ENCODE measurements at places on chromosomes 4 and X. TPM values are rescaled to one million over a fixed set of nuclear protein-coding genes. Genes with fewer than 3 reads are reported as not detected.

TCEAL6 gene
- total RNA-seq, result 0.25 TPM

- peaks cover 2% of the 10 kb centered on the region for H3K36me3 ChIP-seq
- H3K4me3 ChIP-seq, result peak overlapping the region; percentile 11
- H3K27ac ChIP-seq, result no peak overlapping the region
- no peaks in the 10 kb centered on the region for H3K27me3 ChIP-seq
- peak; percentile 1 for DNase-seq
Observed at GRCh38 chr4:123304151-123304964, 92.2 kb upstream of the SPRY1 start.

- no peaks in the 10 kb centered on the region for H3K27me3 ChIP-seq
- H3K4me1 ChIP-seq, result peaks cover 51% of the 10 kb centered on the region
- H3K27ac ChIP-seq, result peak overlapping the region; percentile 67
- no peak overlapping the region for H3K4me3 ChIP-seq
- H3K36me3 ChIP-seq, result no peaks in the 10 kb centered on the region
Observed at GRCh38 chrX:120794525-120794975, 81.1 kb downstream of the CT47B1 start.

- no peaks in the 10 kb centered on the region for H3K4me1 ChIP-seq
- H3K27ac ChIP-seq, result no peak overlapping the region
- no peak overlapping the region for H3K4me3 ChIP-seq
- H3K36me3 ChIP-seq, result no peaks in the 10 kb centered on the region
- DNase-seq, result no peak
Observed at GRCh38 chr4:101218894-101219293, 128.4 kb downstream of the PPP3CA start.

GRCh38 chr4:23706972-23707651, 182.7 kb downstream of the PPARGC1A start:
- no peaks in the 10 kb centered on the region for H3K27me3 ChIP-seq
- no peak overlapping the region for H3K4me3 ChIP-seq
- H3K4me1 ChIP-seq, result no peaks in the 10 kb centered on the region
- no peak overlapping the region for H3K27ac ChIP-seq
- no peaks in the 10 kb centered on the region for H3K36me3 ChIP-seq

- H3K4me3 ChIP-seq, result no peak overlapping the region
- H3K4me1 ChIP-seq, result no peaks in the 10 kb centered on the region
- no peaks in the 10 kb centered on the region for H3K27me3 ChIP-seq
- DNase-seq, result no peak
- H3K36me3 ChIP-seq, result peaks cover 2% of the 10 kb centered on the region
Observed at GRCh38 chr4:27973700-27974099, 1113.1 kb downstream of the STIM2 start.
